ENCODE measurements at places on chromosomes 3 and 15. TPM values are rescaled to one million over a fixed set of nuclear protein-coding genes. Genes with fewer than 3 reads are reported as not detected.

DNA sequence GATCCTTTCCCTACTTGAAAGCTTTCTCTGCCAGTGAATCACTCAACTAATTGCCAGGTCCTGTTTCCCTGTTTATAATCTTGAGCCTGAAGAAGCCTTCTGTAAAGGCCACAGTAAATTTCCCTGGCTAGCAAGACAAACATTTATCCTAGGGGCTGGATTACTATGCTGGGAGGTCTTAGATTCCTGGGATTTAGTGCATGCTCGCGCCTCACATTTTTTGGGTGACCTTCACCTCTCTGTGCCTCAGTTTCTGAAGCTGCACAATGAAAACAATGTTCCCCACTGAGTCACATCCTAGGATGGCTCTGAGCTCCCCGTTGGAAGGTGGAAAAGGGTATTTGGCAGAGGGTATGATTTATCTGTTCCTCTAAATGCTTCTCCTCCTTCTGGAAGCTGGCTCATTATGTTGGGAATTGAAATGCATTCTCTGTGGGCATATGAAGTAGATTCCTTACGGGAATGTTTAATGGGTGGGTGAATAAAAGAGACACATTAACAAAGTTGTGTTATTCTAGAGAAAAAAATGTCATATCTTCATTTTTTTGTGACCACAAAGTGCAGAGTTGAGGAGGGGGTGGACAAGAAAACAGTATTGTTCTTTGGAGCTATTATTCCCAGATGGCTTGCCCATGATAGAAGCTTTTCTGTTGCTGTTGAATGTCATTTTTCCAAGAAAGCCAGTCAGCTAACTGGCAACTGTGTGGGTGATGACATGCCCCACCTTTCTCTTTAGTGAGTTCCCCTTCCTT, 32.4 kb downstream of the LSM3 start:
- DNase-seq = no peak

DNA sequence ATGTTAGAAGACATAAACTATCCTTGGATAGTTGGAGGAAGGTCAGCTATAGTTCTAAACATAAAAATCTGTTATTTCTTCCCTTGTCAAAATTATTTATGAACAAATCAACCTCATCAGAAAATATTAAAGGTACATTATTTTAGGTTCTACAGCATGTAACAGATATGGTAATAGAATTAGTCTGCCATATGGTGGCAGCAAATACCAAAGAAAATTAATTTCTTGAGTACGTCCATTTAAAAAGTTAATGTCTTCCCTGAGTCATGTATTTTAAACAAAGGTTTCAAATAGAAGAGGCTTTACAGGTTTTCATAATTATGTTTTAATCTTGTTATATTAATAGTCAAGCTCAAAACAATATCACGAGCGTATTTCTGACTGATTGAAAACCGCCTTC, 17.9 kb upstream of the ANKRD28 start:
- no peak for DNase-seq

DNA sequence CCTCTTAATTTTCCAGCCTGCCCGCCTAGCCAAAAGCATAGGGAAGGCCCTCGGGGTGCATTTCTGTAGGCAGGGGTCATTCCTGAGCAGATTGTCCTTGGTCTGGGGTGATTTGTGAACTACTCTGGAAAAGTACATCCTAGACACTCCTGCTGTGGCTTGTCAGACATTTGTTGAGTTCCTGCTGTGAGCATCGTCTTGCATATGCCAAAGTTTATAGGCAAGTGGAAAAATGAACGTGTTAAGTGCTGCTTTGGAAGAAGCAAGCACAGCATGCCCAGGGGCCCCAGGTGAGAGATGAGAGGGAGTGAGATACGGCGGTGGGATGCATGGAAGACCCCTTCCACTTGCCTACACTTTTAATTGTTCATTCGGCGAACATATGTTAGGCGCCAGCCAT, 237.7 kb upstream of the ST8SIA2 start:
- no peak for DNase-seq

GRCh38 chr3:13712682-13713180, 163.8 kb downstream of the FBLN2 start:
- DNase-seq = no peak

GRCh38 chr15:56778761-56779160, 45.5 kb upstream of the ZNF280D start:
- no peak for DNase-seq

GRCh38 chr15:99341786-99342185, 90.5 kb downstream of the LRRC28 start:
- no peak for DNase-seq

- no peak for DNase-seq
These were observed 108.3 kb upstream of the CACNA2D3 start for GRCh38 chr3:54014067-54014466.

GRCh38 chr3:32392536-32393302, 1.1 kb downstream of the CMTM7 start:
- DNase-seq = no peak

DNA sequence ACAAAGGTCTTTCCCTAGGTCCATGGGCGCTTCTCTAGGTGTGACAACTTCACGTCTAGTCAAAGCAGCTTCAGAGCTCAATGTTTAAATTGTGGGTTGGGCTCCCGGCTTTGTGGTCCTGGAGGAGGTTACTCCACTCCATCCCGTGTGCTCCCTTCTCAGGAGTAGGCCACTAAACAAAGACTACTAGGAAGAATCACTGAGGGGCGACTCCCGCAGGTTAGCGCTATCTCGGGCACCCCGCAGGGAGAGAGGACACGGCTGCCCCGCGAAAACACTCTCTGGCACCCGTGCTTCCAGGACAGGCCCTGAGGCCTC, 500 bp downstream of the PARP6 start:
- DNase-seq = no peak

GRCh38 chr15:31435912-31436628, 109.4 kb downstream of the KLF13 start:
- DNase-seq = no peak

GRCh38 chr15:55546718-55547117, 38.7 kb upstream of the DNAAF4 start:
- DNase-seq = no peak

GRCh38 chr3:119700269-119700919, 2.4 kb upstream of the CFAP91 start:
- no peak for DNase-seq

DNA sequence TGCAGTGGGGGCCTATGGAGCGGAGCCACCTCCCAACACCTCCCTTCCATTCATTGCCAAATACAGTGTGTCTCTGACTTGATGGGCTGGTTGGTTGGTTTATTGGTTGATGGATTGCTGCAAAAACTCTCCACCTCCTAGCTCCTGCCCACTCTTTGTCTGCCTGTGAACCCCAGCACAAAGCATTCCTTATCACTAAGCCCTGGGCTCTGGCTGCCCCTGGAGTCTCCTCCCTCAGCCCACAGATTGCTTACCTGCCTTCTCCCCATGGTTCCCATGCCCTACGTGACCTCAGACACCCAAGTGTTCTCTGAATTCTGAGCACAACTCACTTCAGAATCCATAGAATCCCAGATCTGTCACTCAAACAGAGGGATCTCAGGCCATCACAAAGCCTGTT, 139.1 kb upstream of the TPM1 start:
- DNase-seq = no peak

DNA sequence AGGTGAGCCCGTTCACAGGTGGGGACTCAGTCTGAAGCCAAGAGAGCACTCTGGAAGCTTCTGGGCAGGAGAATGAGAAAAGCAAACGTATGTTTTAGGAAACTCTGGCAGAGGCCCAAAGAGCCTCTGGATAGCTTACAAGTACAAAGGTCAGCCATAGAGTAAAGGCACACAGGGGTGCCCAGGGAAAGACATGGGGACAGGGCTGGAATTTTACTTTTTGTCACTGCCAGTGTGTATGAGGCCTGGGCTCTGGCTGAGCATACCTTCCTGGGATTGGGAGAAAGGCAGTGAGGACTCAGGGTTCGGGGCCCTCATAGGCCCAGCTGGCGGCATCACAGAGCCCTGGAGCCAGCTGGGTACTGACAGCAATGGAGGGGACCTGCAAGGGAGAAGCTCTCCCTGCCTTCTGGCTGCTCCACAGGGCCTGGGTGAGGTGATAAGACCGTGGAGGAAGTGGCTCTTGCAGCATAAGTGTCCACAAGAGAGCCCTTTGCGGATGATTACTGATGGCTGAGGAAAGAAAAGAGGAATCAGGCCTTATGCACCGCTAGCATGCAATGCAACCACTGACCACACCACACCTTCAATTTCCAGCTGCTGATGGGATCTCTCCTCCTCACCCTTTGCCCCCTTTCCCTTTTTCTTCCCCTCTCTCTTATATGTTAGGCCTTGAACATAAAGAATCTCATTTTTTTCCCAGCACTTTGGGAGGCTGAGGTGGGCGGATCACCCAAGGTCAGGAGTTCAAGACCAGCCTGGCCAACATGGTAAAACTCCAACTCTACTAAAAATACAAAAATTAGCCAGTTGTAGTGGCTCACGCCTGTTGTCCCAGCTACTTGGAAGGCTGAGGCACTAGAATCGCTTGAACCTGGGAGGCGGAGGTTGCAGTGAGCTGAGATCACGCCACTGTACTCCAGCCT, 25.1 kb upstream of the BCL2L10 start:
- DNase-seq = no peak

Gene TIMP4
- 2.5 TPM for total RNA-seq

Gene SI
- total RNA-seq = not detected

Gene DENND4A
- total RNA-seq = 76.6 TPM

Gene SCAANT1
- total RNA-seq = not detected

Gene CNTN3
- 16.2 TPM for total RNA-seq

Data from occipital lobe (tissue), 3 donors.